ENCODE measurements at places on chromosomes 13 and 19. TPM values are rescaled to one million over a fixed set of nuclear protein-coding genes. Genes with fewer than 3 reads are reported as not detected.

The CRTC1 gene
- 38.1 TPM for polyA plus RNA-seq

The CD209 gene
- 3.1 TPM for polyA plus RNA-seq

The VSTM2B gene
- polyA plus RNA-seq, result 0.17 TPM

DNA sequence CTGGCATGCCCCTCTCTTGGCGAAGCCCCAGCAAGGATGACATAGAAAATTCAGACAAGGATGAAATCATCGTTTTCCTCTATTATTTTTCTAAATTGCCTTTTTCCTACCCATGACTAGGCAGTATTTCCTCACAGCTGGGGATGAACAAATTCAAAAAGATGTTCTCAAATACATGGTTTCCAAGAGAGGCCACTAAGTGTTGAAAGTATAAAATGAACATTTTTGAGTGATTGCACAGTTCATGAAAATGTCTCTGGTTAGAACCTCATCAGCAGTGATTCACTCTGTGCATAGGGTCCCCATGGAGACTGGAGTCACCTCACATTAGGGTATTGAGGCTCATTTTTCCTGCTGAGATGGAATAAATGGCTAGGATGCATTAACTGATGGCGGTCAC is 373.7 kb downstream of the DNAJC15 start:
- DNase-seq, result no peak
